ENCODE measurements at places on chromosomes 2 and 18.

DNA sequence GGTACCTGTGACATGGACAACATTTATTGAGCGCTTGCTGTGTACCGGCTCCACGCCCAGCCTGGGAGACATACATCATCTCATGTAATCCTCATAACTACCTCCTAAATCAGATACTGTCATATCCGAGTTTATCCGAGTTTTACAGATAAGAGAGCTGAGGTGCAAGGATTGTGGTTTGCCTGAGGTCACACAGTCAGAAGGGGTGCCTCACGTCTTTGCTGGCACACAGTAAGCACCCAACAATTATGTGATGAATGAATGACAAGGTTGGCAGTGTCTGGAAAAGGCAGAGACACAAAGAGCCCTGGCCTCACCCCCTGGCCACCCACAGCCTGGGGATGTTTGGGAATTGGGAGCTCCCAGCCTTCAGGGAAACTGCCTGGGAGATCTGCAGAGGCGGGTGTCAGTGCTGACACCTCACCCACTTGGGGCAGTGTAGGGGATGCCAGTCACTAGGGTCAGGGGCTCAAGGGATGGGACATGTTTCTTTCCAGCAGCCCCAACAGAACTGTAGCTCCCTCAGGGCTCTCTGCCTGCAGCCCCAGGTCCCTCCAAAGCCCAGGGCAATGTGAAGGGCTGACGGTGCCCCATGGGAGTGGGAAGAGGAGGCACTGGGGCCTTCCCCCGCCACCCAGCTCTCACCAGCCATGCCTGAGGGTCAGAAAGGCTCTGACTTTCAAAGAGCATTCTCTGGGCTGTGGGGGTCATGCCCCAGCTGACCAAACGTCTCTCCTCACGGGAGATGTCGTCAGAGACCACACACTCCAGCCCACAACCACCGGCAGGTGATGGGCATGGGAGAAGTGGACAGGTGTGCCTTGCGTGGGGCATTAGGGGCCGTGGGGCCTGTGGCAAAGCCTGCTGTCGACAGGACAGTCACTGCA is 157.5 kb downstream of the ZFP36L2 start:
- no peak for DNase-seq

DNA sequence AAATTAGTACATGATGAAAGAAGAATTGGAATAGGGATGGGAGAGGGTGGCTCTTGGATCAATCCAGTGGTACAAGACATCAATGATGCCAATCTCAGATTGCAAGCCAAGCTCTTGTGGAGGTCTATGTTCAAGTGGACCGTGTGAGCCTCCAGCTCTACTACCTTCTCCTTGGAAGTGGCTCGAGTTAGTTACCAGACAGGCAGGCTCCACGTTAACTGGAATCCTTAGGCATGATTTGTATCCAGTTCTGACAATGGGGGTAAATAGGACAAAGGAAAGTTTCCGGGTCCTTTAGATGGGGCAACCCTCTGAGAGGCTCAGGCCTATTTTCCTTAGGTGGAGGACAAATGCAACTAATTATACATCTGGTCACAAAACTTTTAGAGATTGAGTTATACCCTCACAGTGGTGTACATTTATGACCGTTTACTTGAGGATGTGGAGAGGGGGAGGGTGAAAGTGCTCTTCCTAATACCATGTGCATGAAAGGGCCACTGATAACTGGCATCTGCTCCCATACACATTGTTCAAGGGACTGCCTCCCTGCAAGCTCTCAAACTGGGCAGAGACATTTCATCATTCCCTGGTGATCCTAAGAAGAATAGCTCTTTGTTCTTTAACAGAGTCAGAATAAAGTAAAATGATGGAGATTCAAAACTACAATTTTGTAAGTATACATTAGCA is 180.2 kb downstream of the SOCS6 start:
- no peak for DNase-seq

DNA sequence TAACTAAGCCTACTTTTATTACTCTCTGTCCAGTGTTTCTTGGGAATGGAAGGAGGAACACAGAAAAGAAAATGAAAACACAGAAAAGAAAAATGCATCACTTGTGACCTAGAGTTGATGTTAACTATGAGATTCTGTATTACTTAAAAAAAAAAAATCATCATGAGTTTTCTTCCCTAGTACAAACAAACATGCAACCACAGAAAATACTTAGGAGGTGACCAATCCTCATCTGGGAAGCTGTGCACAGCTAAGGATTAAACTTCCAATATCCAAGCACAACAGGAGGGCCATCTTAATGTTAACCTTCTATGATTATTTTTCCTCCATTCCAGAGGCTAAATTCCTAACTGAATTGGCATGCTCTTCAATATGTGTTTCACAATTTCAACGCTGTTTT is 1140.4 kb downstream of the LRP1B start:
- no peak for DNase-seq

DNA sequence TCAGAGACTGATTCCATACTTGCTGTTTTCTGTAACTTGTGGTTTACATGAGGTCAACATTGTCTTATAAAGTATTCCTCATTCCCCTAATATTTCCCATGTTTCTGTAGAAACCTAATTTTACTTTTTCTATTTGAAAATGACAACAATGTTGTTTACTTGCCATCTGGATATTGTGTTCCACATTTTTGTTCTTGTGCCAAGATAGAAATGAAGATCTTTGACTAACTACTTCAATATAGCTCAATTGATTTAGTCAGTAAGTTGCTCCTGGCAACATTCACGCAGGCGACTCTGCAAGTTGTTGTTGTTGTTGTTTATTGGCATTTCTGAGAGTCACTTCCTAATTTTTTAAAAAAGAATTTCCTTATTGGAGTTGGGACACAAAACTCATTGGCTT is 69.5 kb downstream of the CAVIN2 start:
- no peak for DNase-seq

DNA sequence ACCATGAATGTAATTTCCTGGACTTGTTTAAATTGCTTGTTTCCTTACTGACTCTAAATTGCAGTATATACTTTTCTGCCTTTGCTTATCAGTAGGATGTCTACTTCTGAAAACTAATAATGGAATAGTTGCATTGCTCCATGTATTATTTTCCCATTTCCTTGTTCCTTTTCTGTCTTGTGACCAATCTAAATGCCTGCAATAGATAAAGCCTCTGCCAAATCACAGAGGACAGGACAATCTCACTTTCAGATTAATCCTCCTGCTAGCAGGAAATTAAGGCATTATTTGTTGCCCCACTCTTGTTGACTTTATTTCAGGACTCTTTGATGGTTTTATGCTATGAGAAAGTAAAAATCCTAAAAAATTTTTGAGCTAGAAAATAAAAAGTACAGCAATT is 4.7 kb upstream of the ESCO1 start:
- DNase-seq: no peak

GRCh38 chr2:121969766-121970639 is 214.6 kb downstream of the TSN start:
- DNase-seq: no peak

GRCh38 chr18:22086973-22087372 is 82.4 kb upstream of the GATA6 start:
- DNase-seq: no peak

- no peak for DNase-seq
These were observed 43.5 kb downstream of the IRS1 start for GRCh38 chr2:226756131-226756530.

- no peak for DNase-seq
These were observed 376.6 kb upstream of the TRIB2 start for GRCh38 chr2:12340164-12340563.

DNA sequence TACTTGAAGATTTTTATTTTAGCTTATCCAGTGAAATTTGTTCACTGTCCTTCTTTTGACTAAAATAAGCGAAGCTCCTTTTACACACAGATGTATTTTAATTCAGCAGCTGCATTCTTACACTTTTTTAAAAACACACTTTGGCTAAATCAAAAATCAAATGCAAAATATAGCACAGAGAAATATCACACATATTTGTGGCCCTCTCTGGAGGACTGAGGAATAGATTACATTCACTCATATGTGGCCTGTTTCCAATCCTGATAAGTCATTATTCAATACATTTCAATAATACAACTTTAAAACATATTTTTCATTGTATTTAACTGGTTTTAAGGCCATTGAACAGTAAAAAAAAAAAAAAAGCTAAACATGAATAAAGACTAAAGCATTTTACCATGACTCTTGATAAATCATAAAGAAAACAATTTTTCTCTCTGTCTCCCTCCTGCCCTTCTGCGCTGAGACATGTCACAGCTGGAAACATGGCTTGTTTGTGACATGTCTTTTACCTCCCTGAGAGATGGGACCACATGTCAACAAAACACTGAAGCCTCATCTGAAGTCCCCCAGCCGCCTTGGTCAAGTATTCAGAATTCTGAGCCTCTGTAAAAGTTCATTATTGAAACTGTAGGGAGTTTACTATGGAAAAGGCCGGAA is 221.0 kb downstream of the ZNF407 start:
- DNase-seq: no peak

DNA sequence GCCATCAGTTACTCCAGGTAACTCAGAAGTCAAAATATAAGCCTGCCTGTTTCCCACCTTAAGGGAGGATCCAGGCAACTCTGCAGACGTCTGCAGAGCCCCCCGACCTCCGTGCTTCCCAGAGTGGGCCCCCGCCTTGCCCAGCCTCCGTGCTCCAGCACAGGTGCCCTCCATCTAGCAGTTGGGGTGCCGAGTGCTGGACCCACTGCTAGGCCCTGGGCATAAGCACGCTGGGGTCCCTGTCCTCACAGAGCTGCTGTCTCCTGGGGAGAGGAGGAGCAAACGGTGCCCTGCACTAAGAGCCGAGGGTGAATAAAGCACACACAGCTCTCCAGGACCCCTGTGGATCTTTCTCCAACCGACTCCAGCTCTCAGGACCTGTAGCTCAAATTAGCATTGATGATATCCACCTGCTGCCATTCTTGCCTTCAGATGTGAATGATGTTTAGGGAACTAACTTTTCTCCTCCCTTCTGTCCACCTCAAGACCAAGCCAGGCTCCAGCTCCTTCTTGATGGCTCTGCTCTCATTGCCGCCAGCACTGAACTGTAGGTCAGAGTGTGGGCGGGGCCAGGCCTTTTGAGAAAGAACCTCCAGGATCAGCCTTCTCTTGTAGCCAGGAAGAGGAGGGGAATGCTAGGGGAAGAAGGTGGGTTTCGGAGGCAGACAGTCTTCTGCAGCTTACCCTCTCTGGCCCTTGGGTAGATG is 121.2 kb downstream of the SMAD7 start:
- DNase-seq: no peak

DNA sequence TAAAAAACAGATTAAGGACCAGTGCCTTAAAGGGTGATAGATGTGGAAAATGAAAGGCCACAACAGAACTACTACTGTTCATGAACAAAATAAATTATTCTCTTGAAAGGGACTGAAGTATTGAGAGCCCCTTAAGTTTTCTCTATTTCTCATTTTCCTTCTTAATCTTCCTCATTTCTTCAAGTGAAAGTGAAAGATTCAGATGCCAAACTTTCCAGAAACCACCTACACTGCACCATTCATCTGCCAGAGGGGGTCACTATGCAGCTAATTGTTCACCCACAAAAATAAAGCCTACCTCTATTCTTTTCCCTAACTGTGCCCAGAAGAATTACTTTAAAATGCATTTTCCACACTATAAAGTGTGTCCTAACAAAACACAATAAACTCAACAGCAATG is 140.1 kb downstream of the NR4A2 start:
- no peak for DNase-seq

- no peak for DNase-seq
These were observed 38.4 kb downstream of the PELI1 start for GRCh38 chr2:64105670-64106461.

DNA sequence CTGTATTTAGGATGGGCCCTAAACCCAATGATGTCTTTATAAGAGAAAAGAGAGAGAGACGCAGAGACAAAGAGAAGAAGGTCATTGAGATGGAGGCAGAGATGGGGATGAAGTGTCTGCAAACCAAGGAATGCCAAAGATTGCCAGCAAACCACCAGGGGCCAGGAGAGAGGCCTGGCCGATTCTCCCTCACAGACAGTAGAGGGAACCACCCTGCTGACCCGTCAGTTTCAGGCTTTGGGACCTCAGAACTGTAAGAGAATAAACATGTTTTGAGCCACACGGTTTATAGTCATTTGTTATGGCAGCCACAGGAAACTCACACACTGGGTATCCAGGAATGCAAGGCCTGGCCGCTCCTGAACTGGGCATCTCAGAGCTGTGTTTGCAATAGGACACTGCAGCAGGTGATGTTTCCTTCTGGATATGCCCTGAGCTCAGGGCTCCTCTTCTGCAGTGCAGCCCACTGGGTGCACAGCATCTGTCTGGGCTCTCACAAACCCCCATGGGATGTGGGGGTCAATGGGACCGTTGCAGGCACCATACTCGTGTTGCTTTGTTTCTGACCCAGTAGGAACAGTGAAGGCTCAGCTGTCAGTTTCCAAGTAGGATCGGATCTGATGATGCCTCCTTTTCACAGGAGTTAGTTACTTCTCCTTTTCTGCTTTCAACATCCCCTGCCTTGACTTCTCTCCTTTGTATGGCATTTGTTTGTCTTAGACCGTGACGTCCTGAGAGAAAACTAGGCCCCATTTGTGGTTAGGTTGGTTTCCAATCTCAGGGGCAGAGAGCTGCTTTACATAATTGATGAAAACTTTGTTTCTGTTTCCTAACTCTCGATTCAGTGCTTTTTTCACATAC is 20.8 kb downstream of the PTPN18 start:
- DNase-seq: no peak

DNA sequence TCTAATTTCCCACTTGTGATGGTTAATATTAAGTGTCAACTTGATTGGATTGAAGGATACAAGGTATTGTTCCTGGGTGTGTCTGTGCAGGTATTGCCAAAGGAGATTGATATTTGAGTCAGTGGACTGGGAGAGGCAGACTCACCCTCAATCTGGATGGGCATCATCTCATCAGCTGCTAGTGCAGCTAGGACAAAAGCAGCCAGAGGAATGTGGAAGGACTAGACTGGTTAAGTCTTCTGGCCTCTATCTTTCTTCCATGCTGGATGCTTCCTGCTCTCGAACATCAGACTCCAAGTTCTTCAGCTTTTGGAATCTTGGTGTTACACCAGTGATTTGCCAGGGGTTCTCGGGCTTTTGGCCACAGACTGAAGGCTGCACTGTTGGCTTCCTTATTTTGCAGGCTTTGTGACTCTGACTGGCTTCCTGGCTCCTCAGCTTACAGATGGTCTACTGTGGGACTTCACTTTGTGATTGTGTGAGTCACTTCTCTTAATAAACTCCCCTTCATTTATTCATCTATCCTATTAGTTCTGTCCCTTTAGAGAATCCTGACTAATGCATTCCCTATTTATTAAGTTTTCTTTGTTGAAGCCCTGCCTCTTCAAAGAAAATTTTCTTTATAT is 1087.5 kb upstream of the NXPH2 start:
- DNase-seq: no peak

DNA sequence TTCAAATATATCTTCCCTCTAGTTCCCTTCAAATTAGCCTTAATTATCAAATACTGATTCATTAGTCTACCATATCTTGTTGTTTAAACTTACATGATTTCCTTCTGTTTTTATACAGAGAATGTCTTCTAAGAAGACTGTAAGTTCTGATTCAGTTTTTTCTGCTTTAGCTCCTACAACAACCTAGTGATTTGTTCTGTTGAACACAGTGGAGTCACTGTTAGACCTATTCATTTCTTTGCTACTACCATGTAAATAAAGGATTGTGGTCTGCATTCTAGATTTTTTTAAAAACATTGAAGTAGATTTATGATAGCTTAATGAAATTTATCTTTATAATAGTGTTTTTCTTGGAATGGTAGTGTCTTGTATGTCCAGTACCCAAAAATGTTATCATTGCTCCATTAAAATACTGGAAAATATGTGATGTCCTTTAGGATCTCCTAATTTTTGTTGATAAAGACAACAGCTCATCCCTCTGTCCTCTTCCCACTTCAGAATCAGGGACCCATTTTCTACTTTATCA is 146.4 kb downstream of the MBD5 start:
- DNase-seq: no peak

GRCh38 chr2:79972661-79973060 is 331.9 kb downstream of the LRRTM1 start:
- no peak for DNase-seq

- DNase-seq: no peak
These were observed 491 bp downstream of the ALK start for GRCh38 chr2:29920631-29921559.

Measured in GF-D8 (cell line).